Activated naive CD8-positive, alpha-beta T cell treated with anti-CD3 and anti-CD28 coated beads for 36 hours (primary cell): ENCODE measurements at places on chromosomes 4 and X. TPM values are rescaled to one million over a fixed set of nuclear protein-coding genes. Genes with fewer than 3 reads are reported as not detected.

The NOX1 gene
- total RNA-seq = not detected

The LAP3 gene
- total RNA-seq = 146 TPM

The GPR173 gene
- total RNA-seq = 0.56 TPM

The KIAA1210 gene
- total RNA-seq = not detected

The SSX1 gene
- total RNA-seq = not detected

The ANOS1 gene
- not detected for total RNA-seq

The HSFX4 gene
- not detected for total RNA-seq
